ENCODE measurements at places on chromosomes 11 and 22. TPM values are rescaled to one million over a fixed set of nuclear protein-coding genes. Genes with fewer than 3 reads are reported as not detected.

DNA sequence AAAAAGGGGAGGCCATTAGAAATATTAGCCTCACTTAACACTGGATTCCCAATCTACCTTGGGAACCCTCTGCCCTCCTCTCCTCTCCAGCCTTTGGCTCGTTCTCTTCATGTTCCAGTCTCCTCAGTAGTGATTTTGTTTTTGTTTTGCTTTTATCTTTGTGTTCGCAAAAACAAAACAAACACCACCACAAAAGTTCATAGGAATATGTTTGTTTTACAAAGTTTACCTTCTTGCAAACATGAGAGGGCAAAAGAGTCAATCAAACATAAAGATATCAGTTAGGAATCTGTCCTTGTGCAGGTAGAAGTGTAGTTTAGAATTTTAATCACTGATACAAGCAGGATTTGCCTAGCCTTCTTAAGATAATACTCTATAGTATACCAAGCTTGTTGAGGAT is 179.7 kb upstream of the GUCY1A2 start:
- DNase-seq: no peak

Gene FIBP
- 43.9 TPM for total RNA-seq

Gene RNF169
- total RNA-seq: 11.4 TPM

Gene HEPHL1
- not detected for total RNA-seq
